Smooth muscle cell of trachea (primary cell): ENCODE measurements at places on chromosomes 11 and 22. TPM values are rescaled to one million over a fixed set of nuclear protein-coding genes. Genes with fewer than 3 reads are reported as not detected.

RHOD gene
- 9.7 and 20.2 TPM in 2 replicates for total RNA-seq

NRXN2 gene
- 9.6 and 18.2 TPM in 2 replicates for total RNA-seq

SOX6 gene
- total RNA-seq = 0.87 and 1.8 TPM in 2 replicates

HTR3A gene
- not detected in 2 replicates for total RNA-seq

GAB4 gene
- total RNA-seq = not detected in 2 replicates

PACSIN3 gene
- 31.3 and 34.1 TPM in 2 replicates for total RNA-seq

SAMM50 gene
- total RNA-seq = 58.1 and 67.6 TPM in 2 replicates

GRK2 gene
- 30.8 and 33.2 TPM in 2 replicates for total RNA-seq

FAM180B gene
- 0.17 TPM in 1 of 2 replicates, not detected in the other for total RNA-seq

OR51B5 gene
- 0.29 TPM in 1 of 2 replicates, not detected in the other for total RNA-seq

CD248 gene
- 341 and 371 TPM in 2 replicates for total RNA-seq

CDHR5 gene
- total RNA-seq = under 0.01 TPM in 1 of 2 replicates, not detected in the other

RNF26 gene
- total RNA-seq = 11.1 and 14.7 TPM in 2 replicates
